ENCODE measurements at places on chromosomes 1 and 21. TPM values are rescaled to one million over a fixed set of nuclear protein-coding genes. Genes with fewer than 3 reads are reported as not detected.

The SUCO gene
- 15.9 TPM for total RNA-seq

The MAP3K7CL gene
- total RNA-seq: 1.1 TPM

The CNR2 gene
- total RNA-seq: not detected

The KRTAP19-1 gene
- total RNA-seq: not detected

The UCK2 gene
- total RNA-seq: 6.2 TPM

The CD1D gene
- 1.2 TPM for total RNA-seq

The KLHDC9 gene
- total RNA-seq: 4.7 TPM

The CXADR gene
- 21.1 TPM for total RNA-seq

The CD101 gene
- total RNA-seq: 1.0 TPM

The IFI44L gene
- total RNA-seq: 3.3 TPM

The CLCA4 gene
- not detected for total RNA-seq

The RPL5 gene
- 543 TPM for total RNA-seq
